Activated CD4-positive, alpha-beta memory T cell treated with anti-CD3 and anti-CD28 coated beads for 36 hours (primary cell): ENCODE measurements at places on chromosomes 3 and 15. TPM values are rescaled to one million over a fixed set of nuclear protein-coding genes. Genes with fewer than 3 reads are reported as not detected.
A peak's percentile ranks its signal among the peaks of the same experiment; 100 is the strongest.

DNA sequence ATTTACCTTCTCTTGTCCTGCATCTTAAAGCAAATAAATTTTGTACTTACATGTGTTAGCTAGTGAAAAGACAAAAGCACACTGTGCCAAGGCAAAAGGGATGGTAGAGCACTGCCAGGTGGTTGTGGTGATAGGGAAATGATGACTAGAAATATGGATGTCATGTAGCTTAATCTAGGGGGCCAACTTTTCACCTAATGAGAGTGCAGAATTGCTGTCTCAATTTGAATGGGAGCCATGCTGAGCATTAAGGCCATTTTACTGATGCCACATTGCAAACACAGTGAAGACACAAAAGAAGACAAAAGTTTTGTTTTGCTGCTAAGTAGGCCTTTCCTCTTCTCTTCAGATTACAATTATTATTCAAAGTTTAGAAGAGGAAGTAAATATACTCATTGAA, 274.7 kb downstream of the PDCD6IP start:
- no peak for DNase-seq

GRCh38 chr3:59754456-59755129, 704.8 kb upstream of the CFAP20DC start:
- DNase-seq, result no peak

- no peak for DNase-seq
These were observed 8.4 kb upstream of the CMTM7 start for GRCh38 chr3:32383136-32383711.

Gene CSPG5
- total RNA-seq, result 0.29 TPM

Gene SNX22
- total RNA-seq, result 0.68 TPM

Gene CCDC39
- not detected for total RNA-seq

GRCh38 chr3:9784965-9785364, 7.3 kb downstream of the TADA3 start:
- DNase-seq, result no peak

Gene PLIN1
- total RNA-seq, result 0.31 TPM

GRCh38 chr3:190854062-190854461, 8.4 kb downstream of the GMNC start:
- DNase-seq, result no peak

GRCh38 chr3:84925571-84925970, 33.2 kb upstream of the CADM2 start:
- DNase-seq, result no peak

- DNase-seq, result no peak
These were observed 74.2 kb downstream of the OCA2 start for GRCh38 chr15:28024889-28025250.

Gene GTF2E1
- total RNA-seq, result 19.8 TPM

Gene ITIH1
- total RNA-seq, result not detected

- DNase-seq, result no peak
These were observed 415.5 kb upstream of the ARPP21 start for GRCh38 chr3:35223632-35224394.

- DNase-seq, result peak; percentile 70
These were observed 1.6 kb upstream of the TTLL3 start for GRCh38 chr3:9808345-9809037.

Gene ARPP19
- 172 TPM for total RNA-seq

Gene SLC9A9
- total RNA-seq, result 1.3 TPM

DNA sequence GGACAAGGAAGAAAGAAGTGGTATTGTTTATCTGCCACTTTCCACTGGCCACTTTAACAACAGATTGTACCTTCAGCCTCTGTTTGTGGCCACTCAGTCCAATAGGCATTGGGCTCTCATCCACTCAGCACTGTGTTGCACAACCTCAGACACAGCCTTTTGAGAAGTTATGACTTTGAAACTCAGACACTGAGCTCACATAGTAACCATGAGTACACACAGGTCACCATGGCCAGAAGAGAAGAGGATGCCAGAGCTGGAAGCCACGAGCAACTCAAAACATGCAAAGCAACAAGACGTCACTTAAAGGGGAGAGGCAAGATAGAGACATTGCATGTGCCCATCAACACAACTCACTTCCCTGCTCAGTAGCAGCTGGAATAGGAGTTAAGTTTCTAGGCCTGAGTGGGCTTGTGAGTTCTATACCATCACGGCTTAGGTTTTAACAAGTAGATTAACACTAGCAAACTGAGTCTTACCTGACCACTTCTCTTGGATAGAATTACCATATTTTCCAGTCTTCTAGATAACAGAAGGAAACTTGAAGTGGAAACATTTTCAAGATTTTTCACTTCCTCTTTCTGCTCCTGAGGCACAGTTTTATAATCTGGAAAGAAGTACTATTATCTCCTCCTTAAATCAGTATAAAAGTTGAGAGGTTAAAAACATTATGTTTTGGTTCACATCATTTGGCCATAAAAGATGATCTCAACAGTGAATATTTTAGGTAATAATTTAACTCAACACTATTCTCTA, 103.5 kb downstream of the IMPG2 start:
- DNase-seq, result peak; percentile 19

Gene THRB
- not detected for total RNA-seq

- DNase-seq, result peak; percentile 50
These were observed 64.2 kb downstream of the MYO5A start for GRCh38 chr15:52464478-52464877.
